ENCODE measurements at places on chromosomes 6 and 20. TPM values are rescaled to one million over a fixed set of nuclear protein-coding genes. Genes with fewer than 3 reads are reported as not detected.
A peak's percentile ranks its signal among the peaks of the same experiment; 100 is the strongest.

DNA sequence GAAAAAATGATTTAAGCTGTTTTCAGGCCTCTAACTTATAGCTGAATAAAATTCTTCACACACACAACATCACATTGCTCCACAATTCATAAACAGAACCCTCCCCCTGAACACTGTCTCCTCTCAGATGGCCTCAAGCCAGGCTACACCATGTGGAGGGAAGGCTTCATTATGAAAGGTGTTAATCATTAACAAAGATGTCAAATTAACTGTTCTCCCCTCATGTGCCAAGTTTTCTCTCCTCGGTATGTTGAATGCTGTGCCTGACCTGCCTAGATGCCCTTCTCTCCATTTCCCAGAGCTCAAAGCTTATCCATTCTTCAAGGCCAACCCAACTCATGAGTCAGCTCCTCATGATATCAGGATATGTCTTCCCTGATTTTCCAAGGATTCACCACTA is 210.4 kb downstream of the GMDS start:
- no peak for DNase-seq

DNA sequence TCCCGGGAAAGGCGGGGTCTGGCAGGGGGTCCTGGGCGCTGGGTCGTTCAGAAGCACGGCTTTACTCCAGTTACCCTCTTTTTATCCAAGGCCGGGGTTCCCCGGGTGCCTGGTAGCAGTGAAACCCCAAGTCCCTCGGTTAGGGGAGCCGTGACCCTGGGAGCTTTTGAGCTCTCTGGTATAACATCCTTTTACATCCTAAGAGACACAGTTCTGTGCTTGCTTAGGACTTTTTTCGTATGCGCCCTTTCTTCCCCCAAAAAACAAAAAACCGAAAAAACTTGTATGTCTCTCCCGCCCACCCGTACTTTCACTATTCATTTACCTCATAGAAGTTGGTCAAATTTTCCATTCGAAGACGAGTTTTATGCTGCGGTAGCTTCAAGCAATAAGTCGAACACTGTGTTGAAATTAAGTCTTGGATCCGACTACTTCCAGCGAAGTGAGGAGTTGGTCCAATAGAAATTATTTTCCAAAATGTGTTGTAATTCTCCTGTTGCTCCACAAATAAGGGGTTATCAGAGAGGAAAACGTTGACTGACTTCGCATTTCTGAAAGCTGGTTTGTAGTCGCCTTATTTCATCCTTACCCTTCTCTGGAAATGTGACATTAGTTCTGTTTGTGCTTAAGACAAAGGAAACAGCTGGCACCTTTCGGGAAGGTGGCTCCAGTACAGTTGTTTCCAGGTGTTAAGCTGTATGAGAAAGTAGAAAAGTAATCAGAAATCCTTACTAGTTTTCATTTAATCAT is 816 bp upstream of the MAN1A1 start:
- no peak for DNase-seq

- no peak for DNase-seq
Measured at GRCh38 chr20:11101696-11102095, 427.9 kb upstream of the JAG1 start.

DNA sequence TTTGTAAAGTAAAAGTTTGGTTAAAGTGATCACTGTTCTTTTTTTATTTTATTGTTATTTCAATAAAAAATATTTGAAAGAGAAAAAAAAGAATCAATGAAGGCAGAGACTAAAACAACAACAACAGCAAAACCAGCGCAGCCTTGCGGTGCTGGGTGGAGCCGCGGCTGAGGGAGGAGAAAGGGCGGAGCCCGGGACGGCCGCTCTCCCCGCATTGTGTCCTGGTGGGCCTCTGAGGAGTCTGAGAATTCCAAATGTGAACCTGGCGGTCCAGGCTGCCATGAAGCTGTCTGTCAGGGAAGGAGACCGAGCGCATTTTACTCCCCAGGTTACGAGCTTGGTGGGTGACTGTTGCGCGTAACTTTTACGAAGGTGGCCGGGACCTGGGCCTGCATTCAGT is 43.2 kb downstream of the TMEM242 start:
- no peak for DNase-seq

DNA sequence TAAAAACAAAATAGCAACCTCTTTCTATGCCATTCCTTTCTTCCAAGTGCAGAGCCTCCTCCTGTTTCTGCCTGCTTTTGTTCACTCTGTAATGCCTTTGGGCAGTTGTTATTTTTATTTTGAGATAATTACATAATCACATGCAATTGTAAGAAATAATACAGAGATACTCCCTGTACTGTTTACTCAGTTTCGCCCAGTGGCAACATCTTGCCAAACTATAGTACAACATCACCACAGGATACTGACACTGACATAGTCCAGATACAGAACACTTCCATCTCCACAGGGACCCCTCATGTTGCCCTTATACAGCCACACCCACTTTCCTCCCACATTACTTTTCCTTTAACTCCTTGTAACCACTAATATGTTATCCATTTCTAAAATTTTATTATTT is 59.7 kb downstream of the BANF2 start:
- no peak for DNase-seq

- DNase-seq: no peak
Measured at GRCh38 chr6:106186172-106186571, 100.0 kb downstream of the PRDM1 start.

DNA sequence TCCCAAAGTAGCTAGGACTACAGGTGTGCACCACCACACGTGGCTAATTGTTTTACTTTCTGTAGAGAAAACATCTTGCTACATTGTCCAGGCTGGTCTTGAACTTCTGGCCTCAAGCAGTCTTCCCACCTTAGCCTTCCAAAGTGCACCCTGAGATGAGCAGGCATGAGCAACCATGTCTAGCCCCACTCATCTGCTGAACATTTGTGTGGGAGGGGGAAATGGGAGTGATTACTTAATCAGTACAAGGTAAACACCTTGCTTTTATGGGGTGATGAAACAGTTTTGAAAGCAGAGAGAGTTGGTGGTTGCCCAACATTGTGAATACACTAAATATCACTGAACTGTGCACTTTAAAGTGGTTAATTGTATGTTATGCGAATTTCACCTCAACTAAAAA is 5.3 kb downstream of the APMAP start:
- no peak for DNase-seq

DNA sequence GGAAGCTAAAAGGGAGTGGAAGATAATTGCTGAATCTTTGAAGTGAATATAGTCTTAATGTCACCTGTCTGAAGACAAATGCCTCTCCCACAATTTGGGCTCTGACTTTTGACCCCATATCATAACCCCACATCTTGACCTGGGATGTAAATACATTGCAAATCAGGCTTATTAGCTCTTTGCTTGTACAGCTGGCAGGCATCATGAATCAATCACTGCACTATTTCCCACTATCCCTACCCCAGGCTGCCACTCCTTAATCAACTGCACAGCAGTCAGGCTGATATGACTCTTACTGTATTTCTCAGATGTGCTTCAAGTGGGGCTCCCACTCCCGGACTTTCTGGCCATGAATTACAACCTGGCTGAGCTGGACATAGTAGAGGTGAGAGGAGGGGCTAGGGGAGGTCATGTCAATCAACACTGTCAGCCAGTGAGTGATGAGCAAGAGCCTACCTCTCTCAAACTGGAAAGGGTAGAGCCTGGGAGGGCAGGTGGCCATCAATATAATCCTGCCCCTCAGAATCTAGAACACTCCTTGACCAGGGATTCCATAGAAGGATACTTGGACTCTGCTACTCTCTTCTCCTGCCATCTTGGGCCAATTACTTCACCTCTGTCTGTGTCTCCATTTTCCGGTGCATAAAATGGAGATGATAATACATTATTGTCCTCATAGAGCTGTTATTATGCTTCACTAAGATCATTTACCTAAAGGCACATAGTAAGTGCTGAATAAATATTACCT is 10.5 kb upstream of the BPIFB3 start:
- DNase-seq: no peak

DNA sequence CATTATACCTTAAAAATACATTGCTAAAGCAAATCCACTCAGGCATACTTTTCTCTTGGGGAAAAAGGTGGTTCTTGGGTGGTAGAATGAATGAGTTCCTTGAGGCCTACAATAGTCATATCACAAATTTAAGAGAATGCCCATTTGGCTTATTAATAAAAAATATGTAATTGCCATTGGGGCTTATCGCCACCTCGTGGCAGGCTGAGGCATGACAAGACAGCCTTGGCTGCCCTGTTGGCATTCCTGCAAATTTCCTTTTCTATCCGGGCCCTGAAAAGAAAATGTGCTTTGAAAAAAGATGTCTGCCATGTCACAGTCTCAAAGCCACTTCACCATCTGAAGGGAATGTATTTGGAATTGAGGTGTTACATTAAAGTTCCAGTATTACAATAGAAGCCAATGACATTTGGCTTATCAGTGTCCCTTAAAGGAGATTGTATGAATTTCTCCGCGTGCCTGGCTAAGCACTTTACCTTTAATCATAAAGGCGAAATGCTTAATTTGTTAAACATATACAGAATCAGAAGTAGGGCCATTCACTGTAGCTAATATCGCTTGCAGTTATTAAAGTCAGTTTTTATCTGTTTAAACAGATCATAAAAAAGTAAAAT is 188.3 kb upstream of the ZFP64 start:
- no peak for DNase-seq

DNA sequence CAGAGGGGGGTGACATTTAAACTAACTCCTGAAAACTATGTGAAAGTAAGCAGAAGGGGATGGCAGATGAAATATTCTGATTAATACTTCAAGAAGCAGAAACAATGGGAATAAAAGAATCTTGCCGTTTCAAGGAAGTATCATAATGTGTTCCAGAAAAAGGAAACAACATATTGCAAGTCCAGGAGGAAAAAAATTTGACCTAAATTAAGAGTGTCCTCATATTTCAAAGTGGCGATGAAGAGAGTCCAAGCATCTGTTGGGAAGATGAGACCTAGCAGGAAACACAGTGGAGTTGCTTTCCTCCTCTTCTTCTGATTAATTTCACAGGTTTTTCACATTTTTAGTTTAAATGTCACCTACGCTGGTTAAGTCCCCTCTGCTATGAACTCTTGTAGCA is 45.6 kb upstream of the TNFAIP3 start:
- no peak for DNase-seq

GRCh38 chr20:4947817-4948559 is 53.3 kb downstream of the SLC23A2 start:
- no peak for DNase-seq

DNA sequence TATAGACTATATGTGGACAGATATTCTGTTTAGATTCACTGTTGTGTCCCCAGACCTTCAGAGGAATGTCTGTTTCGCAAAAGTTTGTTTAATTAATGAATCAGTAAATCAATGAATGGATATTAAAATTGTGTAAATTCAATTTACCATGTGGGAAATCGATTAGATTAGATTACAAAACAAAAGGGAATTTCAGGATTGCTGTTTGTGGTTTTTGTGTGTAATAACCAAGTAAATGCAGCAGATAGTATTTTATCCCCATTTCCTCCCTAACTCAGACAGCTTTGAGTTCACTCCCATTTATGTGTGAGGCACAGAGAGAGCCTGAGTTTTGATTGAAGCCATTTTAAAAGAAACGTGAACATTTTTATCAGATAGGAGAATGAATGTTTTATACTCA is 214.8 kb downstream of the ADGB start:
- DNase-seq: no peak

DNA sequence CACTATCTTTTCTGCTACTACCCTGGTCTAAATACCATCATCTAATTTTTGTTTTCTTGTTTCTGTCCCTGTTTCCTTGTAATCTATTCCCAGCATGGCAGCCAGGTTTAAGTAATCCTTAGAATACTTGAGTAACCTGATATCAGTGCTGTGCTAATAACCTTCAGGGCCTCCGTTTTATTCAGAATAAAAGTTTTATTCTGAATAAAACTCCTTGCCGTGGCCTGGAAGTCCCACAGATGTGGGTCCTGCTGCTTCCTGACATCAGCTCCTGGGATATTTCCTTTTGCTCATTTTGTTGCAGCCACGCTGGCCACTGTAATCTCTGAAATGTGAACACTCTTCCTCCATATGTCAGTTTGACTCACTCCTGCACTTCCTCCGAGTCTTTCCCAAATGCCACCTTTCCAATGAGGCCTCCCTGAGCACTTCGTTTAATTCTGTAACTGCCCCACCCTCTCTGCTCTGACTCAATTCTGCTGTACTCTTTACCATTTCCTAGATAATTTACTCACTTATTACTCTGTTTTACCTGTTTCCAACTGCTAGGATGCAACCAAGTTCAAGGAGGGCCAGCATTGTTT is 114.0 kb upstream of the FOXA2 start:
- DNase-seq: no peak

GRCh38 chr20:38454556-38455473 is 17.8 kb upstream of the RALGAPB start:
- DNase-seq: peak; percentile 25

- no peak for DNase-seq
Measured at GRCh38 chr6:111012143-111012452, 30.3 kb downstream of the RPF2 start.

GRCh38 chr20:32497589-32498224 is 87.4 kb downstream of the NOL4L start:
- no peak for DNase-seq

DNA sequence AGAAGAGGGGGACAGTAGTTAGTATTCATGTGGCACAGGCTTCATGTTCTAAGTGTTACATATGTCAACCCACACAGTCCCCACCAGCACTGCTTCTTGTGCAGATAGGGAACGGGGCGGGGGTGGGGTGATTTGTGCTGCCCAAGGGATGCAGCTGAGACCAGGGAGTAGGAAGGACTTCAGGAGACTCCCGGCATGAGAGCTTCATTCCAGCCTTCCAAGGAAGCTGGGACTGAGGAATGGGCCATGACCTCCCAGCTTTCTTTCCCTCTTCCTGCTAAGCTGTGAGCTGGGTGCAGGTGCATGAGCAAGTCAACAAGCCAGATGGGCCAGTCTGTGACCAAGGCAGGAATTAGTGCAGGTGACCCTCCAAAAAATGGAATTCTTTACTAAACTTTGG is 9.2 kb downstream of the BEND3 start:
- DNase-seq: no peak

DNA sequence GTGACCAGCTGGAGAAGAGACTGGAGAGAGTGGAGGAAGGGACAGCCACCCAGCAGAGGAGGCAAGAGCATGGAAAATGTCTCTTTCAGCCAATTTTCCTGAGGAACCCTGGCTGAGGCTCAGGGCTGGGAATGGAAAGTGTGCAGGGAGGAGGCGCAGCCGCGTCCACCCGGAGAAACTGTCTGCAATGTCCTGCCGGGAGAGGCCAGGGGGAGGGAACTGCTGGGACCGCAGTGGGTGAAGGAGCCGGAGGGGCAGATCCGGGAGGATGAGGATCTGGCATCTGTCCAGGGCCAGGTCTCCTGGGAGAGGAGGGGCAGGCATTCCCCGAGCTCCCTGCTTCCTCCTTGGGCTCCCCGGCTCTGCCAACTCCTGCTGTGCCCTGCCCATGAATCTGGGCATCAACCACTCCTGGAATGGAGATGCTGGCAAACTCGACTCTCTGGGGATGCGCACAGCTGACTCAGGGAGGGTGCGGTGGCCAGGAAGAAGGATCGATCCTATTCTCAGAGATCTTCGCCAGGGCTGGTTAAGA is 17.4 kb upstream of the HM13 start:
- DNase-seq: no peak

The TTK gene
- 32.6 TPM for total RNA-seq

The ZC3H12D gene
- total RNA-seq: 186 TPM

The HRH3 gene
- total RNA-seq: not detected

Measured in activated naive CD4-positive, alpha-beta T cell treated with anti-CD3 and anti-CD28 coated beads, Interleukin-2, amount 50 U/mL, for 72 hours (primary cell).